RKO (cell line): ENCODE measurements at places on chromosomes 3 and 15.
A peak's percentile ranks its signal among the peaks of the same experiment; 100 is the strongest.

DNA sequence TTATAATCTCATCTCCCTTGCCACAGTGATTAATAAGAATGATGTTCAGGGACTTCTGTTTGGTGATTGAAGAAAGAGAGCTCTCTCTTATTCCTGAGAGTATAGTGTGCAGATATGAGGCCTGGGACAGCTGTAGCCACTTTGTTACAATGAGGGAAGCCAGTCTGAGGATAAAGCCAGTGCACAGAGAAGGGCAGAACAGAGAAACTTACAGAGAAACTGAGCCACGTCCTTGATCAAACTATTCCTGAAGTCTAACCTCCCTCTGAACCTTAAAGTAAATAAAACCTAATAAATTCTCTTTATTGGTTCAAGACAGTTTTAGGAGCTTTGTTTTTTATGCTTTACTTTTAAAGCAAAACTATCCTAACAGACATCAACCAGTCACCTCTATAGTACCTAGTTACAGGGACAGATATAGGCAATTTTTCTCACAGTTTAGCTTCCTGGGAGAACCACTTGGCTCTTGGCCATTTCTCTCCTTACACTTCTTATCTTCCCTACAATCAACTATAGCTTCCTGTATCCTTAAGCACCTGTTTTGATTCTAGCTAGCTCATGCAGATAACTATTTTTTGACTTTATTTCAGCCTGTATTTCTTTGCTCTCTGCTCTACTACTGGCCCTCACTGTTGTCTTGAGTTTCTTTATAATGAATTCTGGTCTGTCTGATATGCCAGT, 284.4 kb downstream of the SHQ1 start:
- DNase-seq: no peak

DNA sequence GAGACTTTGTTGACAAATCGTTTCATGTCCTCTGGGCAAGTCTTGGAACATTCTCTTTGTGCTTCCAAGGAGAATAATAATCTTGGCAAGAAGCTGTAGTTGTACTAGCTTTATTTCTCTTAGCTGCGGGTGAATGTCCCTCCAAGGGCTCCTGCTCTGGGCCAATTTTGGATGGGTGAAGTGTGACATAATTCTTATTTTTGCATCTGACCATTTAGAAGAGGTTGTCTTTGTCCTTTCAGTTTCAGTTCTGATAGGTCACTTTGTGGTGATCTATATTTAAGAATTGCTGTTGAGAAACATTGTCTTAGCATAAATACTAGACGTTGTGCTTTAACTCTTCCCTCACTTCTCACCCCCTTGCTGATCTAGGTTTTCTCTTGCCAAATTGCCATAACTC, 164.8 kb upstream of the RORA start:
- DNase-seq: no peak

- DNase-seq: peak; percentile 78
These were observed 35.1 kb upstream of the EIF3J start for GRCh38 chr15:44501768-44502366.

DNA sequence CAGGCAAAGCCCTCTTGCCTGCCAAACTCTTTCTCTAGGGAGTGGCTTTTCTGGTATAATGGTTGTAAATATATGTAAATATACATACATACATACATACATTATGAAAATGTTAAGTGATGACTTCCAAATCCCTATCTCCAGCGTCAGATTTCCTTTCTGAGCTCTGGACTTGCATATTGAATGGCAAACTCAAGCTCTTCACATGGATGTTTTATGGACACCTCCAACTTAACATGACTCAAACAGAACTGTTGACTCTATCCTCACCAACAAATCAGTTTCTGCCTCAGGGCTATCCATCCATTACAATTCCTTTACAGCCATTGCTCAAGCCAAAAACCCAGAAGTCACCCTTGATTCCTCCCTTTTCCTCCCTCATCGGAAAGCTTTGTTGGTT, 45.1 kb downstream of the ADAMTSL3 start:
- DNase-seq: no peak

DNA sequence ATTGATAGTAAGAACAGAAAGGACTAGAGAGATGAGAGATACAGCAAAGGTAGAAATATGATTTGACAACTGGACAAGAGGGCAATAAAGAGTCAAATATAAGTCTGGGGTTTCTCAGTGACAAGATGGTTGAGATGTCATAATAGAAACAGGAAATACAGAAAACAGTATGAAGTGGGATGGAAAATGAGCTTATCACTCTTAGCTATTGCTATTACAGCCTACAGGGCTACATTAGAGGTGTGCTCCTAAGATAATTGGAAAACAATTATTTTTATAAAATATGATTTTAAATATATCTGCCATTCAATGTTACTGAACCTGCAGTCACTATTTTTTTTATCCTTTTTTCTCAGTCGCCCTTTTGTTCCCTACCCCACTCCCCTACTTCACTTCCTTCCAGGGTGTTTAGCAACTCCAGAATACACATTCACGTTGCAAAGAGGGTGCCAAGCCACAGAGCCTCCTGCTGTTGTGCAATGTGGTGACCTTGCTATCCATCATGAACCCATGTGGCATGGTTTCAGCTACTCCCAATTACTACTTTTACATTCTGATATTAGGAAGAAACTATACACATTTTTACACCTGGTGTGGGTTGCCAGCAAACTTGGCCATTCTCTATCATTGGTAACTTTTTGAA, 6.0 kb downstream of the NRG4 start:
- no peak for DNase-seq

GRCh38 chr15:41546851-41547786, 3.1 kb upstream of the RPAP1 start:
- DNase-seq: peak; percentile 74

DNA sequence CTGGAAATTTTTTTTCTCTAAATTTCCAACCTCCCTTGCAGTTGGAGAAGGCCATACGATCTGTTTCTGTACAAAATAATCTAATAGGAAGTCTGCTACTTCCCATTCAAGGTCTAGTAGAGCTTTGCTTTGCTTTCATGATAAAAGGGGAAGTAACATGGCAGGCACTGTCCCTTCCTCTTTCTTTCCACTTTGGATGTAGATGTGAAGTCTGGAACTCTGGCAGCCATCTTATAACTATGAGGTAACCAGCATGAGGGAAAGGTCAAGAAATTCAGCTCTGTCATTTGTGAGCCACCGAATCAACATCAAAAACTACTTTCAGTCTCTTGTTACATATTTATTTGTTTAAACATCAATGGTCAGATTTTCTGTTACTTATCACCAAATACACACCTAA, 156.3 kb downstream of the MTHFS start:
- DNase-seq: no peak
